ENCODE measurements at places on chromosomes 6 and 20.

DNA sequence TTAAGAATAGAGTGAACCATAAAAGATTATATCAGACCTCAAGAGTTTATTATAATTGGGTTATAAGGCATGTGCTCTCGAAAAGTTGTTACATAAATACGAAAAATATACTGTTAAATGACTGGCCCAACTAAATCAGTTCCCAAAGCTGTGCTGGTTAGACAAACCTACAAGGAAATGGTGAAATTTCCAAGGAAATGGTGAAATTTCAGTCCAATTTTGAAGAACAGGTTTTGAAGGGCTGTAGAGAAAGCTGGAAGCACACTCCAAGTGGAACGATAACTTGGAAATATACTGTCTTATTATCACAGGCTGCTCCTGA is 400 bp upstream of the TRMT11 start:
- no peak for DNase-seq

- DNase-seq = no peak
Measured at GRCh38 chr6:54085541-54085940, 25.7 kb upstream of the MLIP start.

GRCh38 chr6:163866192-163866591 is 451.7 kb downstream of the QKI start:
- no peak for DNase-seq

DNA sequence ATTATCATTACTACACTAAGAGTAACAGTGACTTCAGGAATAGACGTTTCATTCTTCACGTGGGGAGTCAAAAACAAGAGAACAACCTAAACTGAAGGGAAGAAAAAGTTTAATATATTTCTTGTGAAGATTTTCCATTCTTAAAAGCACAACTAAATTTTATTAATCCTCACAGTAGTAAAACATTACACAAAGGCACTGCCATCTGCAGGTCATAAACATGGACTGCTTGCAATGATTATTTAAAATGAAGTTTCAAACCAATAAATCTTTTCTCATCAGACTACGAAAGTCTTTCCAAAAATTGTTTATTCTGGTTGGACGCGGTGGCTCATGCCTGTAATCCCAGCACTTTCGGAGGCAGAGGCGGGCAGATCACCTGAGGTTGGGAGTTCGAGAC is 2.6 kb downstream of the NCOA5 start:
- DNase-seq = no peak

GRCh38 chr6:89050155-89050554 is 30.4 kb upstream of the PNRC1 start:
- no peak for DNase-seq

DNA sequence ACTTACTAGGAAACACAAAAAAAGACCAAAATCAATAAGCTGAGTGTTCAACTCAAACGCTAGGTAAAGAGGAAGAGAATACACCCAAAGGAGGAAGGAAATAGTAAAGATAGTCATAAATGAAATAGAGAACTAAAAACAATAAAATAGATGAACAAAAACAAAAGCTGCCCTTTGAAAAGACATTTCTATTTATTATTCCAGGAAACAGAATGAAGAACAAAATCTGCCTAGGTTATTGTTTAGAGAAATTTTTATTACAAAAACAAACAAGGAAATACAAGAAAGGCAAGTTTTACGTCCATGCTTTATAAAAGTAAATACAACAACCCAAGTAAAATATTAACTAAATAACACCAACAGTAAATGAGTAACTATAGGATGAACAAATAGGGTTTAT is 20.1 kb downstream of the HLA-DMB start:
- DNase-seq = no peak

DNA sequence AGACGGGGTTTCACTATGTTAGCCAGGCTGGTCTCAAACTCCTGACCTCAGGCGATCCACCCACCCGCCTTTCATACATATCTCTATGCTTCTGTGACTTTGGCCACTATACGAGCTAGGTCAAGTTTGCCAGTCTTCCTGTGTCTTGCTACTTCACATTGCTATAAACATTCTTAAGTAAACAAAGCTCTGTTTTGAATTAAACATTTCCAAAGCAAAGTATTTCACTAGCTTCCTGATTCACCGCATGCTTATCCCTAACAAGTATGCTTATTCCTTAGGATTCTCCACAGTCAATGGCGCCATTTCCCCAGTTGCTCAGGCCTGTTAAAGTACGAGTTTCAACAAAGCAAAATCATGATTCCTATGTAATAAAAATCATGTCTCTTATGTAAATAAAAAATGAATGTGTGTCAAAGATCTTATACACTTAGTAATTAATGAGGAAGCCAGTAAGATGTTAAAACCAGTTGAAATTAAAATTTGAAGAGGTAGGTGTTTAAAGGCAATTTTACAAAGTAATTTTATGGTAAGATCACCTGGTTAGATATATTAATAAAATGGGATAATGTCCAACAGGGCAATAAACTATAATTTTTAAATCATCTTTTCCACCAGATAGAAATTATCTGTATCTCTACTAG is 88.5 kb downstream of the PRKN start:
- no peak for DNase-seq

DNA sequence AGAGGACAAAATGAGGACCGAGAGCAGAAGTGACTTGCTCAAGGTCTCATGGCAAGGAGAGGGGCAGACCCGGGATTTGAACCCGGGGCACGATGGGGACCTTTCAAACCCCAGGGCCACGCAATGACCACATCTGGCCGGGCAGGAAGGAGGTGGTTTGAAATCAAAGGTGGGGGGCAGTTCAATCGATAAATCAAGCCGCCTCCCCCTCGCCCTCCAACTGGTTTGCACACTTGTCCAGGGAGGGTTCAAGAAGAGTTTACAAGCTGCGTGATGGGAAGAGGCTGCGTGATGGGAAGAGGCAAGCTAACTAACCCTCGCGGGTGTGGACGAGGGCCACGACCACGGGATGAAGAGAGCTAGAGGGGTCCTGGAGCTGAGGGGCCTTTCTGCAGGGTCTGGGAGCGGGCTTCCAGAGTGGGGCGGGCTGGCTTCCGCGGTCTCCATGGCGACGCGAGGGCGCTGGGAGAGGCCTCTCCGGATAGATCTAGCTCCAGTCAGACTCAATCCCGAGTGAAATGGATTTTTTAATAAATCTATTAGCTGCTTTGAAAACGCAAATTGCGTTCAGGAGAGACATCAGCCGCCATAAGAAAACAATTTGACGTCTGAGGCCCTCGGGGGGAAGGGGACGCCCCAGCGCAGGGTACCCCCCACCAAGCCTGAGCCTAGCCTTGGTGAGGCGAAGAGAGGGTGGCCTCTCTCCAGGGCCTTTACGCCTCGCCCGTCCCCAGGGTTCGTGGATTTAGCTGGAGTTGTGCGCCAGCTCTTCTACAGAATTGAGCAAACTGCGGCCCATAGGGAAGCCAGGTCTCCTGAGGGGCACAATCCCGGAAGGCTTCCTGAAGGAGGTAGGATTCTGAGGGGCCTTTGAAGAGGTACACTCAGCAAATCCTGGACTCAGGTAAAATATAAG is 143.9 kb downstream of the GRM4 start:
- no peak for DNase-seq

DNA sequence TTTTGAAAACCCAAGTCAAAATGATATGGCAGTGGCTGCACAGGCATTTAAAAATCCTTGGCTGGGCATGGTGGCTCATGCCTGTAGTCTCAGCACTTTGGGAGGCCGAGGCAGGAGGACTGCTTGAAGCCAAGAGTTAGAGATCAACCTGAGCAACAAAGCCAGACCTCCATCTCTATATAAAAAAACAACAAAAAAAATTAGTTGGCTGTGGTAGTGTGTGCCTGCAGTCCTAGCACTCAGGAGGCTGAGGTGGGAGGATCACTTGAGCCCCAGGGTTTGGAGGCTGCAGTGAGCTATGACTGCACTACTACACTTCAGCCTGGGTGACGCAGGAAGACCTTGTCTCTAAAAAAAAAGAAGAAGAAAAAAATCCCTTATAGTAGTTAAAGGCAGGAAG is 142.9 kb downstream of the MYB start:
- DNase-seq = no peak

- no peak for DNase-seq
Measured at GRCh38 chr6:150894191-150894744, 28.8 kb downstream of the MTHFD1L start.

DNA sequence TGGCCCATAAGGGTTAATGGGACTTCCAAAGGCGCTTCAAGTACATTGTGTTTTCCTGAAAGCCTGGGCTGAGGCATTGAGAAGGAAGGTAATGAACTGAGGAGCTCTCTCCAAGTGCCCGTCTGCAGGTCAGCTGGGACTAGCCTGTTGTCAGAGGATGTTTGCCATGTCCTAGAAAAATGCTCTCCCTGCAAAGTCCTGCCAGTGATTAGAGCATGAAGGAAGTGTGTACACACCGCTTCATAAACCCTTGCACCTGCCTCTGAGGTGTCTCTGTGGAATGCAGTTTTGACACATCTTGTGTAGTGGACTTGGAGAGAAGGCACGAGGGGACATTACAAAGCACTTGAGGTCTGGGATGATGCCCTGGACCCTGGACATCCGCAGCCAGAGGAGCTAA is 506.7 kb downstream of the KIF16B start:
- DNase-seq = no peak

DNA sequence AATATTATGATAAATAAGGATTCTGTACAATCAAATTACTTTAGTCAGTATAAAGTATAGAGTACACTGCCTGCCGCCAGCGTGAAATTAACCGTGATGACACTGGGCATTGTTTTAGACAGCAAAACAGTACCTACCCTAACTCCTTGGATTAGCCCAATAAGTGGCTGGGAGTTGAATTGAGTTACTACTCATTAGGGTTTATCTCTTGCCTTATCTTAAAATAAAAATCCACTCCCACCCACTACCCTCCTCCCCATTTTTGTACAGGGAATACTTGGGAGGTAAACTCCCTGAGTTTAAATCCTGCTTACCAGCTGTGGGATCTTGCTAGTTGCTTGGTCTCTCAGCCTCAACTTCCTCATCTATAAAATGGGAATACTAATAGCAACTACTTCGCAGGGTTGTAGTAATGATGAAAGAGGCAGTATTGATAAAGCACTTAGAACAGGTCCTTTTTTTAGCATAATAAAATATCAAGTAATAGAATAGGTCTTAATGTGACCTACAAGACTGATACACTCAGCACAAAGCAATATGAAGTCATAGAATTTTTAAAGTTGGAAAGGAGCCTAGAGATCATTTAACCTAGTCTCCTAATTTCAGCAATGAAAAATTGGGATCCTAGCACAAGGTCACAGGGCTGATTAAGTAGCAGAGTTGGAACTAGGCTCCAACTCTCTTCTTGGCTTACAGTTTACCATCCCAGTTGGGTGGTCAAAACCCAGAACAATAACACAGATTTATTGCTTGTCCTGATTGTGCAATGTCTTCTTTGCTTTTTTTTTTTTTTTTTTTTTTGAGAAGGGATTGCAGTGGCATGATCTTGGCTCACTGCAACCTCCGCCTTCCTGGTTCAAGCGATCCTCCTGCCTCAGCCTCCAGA is 23.8 kb downstream of the PHACTR2 start:
- no peak for DNase-seq

DNA sequence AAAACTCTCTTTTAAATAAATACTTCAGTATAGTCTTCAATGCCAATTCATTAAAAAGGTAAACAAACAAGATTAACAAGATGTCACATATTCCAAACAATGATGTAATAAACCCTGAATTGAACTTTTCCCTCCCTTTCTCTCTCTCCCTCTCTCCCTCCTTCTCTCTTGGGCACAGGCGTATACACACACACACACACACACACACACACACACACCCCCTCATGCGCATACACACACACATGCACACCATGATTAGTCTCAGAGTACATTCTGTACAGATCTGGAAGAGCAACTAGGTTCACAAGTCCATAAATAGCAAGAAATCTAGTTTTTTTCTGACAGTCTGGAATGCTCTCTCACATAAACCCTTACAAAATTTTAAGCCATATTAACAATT is 128.3 kb downstream of the DST start:
- DNase-seq = no peak

DNA sequence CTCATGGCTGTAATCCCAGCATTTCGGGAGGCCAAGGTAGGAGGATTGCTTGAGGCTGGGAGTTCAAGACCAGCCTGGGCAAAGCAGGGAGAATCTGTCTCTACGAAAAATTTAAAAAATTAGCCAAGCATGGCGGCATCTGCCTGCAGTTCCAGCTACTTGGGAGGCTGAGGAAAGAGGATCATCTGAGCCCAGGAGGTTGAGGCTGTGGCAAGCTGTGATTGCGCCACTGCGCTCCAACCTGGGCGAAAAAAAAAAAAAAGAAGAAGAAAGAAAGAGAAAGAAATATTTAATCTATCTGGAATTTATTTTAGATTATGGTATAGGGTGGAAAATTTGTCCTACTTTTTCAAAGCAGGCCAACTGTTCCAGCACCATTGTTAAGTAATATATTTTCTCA is 32.2 kb upstream of the HIVEP1 start:
- no peak for DNase-seq

- DNase-seq = no peak
Measured at GRCh38 chr20:46666818-46667515, 15.7 kb upstream of the SLC13A3 start.

DNA sequence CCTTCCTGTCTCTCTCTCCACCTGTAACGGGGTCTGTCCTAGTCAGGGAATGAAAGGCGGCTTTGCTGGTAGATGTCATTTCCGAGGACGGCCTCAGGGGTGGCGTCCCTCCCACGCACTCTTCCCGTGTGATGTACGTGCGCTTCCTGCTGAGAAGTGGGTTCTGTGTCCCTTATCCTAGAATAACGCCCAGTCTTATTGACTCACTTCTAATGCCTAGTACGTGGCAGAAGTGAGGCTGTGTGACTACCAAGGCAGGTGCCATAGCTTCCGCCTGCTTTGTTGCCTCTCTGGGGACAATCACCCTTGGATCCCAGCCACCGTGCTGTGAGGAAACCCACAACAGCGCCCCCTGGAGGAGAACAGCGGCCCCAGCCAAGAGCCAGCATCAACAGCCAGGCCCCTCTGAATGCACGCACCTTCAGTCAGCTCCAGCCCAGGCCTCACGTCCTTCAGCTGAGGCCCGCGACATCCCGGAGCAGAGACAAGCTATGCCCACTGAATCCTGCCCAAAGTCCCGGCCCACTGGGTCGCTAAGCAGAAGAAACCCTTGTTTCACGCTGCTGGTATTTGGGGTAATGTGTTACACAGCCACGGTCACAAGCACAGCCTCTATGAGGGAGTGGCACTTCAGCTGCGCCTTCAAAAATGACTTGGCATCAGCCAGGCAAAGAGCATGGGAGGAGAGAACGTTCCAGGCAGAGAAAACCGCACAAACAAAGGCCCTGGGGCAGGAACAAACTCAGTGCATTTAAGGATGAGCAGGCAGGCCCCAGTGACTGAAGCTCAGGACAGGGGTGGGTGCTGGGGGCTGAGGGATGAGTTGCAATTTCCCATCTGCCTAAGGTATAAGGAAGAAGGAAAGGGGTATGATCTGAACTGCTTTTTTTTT is 224.2 kb downstream of the NFATC2 start:
- peak; percentile 51 for DNase-seq
